ENCODE measurements at places on chromosomes 4 and X. TPM values are rescaled to one million over a fixed set of nuclear protein-coding genes. Genes with fewer than 3 reads are reported as not detected.

GRCh38 chr4:119832776-119833175 is 204.2 kb upstream of the PDE5A start:
- no peak for DNase-seq

DNA sequence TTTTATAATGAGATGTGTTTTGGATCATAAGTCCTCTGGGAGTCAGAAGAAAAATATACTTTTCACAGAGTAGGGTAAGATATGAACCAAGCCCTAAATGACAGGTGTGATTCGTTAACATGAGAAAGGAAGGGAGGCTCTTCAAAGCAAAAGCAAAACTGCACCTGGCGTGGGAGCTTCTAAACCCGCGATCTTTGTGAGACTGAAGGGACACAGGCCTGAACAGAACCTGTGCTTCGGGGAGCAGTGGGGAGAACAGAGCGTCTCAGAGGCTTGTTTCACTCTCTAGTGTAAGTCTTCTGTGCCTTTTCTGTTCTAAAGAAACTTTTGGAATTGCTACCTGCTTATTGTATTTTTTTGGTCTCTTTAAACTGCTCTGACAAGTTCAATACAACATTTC is 30.2 kb upstream of the CYP4V2 start:
- DNase-seq, result peak; percentile 84

GRCh38 chrX:64395568-64395929 is 297 bp upstream of the MTMR8 start:
- DNase-seq, result no peak

- DNase-seq, result no peak
These were observed 36.7 kb downstream of the UBQLN2 start for GRCh38 chrX:56600141-56600540.

GRCh38 chr4:53365121-53365485 is 758 bp downstream of the SCFD2 start:
- DNase-seq, result peak; percentile 72

- no peak for DNase-seq
These were observed 38.3 kb downstream of the RAPGEF2 start for GRCh38 chr4:159141193-159141592.

- peak; percentile 76 for DNase-seq
These were observed 995 bp downstream of the SMARCA5 start for GRCh38 chr4:143514497-143514896.

DNA sequence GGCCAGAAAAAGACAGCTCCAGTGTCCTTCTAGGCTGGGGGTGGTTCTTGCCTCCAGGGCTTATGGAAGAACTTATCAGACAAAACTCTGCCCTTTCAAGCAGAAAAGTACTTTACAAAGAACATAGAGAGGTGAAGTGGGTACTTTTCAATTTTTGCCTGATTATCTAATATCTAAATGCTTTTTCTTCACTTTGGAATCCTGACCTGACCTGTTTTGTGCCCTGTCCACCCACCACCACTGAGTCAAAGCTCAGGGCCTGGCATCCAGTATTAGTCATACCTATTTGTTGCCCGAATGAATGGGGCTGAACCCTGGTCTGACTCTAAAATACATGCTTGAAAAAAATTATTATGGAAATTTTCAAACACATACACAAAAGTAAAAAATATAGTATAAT is 37.2 kb downstream of the RTL9 start:
- DNase-seq, result no peak

GRCh38 chr4:119189638-119190037 is 22.9 kb upstream of the USP53 start:
- no peak for DNase-seq

- DNase-seq, result no peak
These were observed 227.9 kb upstream of the PITX2 start for GRCh38 chr4:110850461-110851442.

DNA sequence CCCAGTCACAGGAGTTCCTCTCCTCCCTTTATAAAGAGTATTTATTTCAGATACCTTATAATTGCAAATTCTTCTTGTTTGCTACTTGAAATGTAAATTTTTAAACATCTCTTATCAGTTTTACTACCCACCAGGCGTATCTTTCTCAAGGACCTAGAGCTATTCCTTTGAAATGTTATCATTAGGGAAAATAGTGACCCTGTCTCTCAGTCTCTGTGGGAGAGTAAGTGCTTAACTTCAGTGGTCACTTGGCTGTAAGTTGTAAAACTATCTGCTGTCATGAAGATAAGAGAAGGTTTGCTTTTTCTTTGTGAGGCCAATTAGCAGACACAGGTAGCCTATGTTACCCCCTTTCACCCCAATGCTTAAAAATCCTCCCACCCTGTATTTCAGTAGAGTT is 241.6 kb downstream of the TACR3 start:
- DNase-seq, result no peak

- peak; percentile 94 for DNase-seq
These were observed 16.8 kb downstream of the PTTG2 start for GRCh38 chr4:37976991-37977470.

DNA sequence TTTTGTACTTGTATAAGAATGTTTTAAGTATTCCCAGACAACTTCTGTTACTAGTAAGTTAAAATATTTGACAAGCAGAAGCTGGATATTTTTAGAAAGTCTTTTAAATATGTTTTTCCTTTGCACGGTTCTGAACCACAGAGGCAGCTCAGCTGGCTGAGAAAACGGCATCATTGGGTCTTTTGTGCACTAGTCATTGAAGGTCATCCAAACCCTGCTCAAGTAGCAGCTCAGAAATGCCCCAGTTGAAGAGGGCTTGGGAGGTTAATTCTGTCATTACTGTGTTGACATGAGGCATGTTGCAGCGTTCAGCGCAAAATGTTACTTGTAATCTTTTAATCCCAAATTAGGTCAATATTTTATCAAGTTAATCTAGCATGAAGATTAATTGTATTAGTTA is 383.7 kb upstream of the FAM241A start:
- no peak for DNase-seq

DNA sequence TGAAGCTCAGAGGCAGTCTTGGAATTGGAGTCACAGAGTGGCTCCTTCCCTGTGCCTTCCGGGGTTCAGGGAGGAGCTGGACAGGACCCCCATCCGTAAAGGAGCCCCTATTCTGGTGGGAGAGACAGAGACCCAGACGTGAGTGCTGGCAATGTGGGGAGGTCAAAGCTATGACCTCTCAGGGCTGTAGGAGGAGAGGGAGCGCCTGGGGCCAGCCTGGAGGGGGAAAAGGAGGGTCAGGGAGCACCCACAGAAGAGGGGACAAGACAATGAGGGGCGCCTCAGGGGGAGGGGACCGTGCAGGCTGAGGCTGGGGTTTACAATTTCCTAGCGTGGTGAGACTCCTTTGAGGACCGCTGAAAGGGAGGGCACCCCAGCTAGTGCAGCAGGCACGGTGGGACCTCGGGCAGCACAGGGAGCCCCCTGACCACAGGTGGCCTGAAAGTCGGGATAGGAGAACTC is 97.9 kb upstream of the LRPAP1 start:
- DNase-seq, result no peak

- DNase-seq, result no peak
These were observed 684.9 kb upstream of the MAGEB2 start for GRCh38 chrX:29530501-29530900.

DNA sequence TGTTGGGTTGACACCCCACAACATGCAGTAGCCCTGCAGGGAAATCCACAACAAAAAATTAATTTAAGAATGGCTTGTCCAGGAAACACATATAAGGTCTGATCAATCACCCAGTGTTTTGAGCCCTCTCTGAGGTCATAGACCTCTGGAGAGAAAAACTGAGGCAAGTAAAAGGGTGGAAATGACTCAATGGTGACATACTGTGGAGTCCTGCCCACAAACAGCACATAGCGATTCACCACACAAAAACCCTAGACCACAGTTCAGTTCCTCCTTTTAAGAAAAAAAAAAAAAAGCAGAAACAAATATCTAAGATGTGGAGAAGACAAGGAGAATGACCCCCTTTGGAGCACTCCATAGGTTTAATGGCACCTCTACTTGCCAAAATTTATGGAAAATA is 2691.0 kb downstream of the PCDH7 start:
- DNase-seq, result no peak

- DNase-seq, result no peak
These were observed 60.9 kb downstream of the ANAPC4 start for GRCh38 chr4:25437926-25438325.

KCND1 gene
- total RNA-seq, result 2.5 TPM

NPY2R gene
- total RNA-seq, result not detected

TEX11 gene
- not detected for total RNA-seq

NMU gene
- total RNA-seq, result not detected

SPANXB1 gene
- total RNA-seq, result not detected

CITED1 gene
- not detected for total RNA-seq

GPR34 gene
- 0.43 TPM for total RNA-seq

Data from activated CD4-positive, alpha-beta T cell treated with anti-CD3 and anti-CD28 coated beads, Interleukin-2, amount 10 ng/mL, durations not matched to agents 24 days and 14 days (primary cell).